Brain (organoid and tissue), 16 donors: ENCODE measurements at places on chromosomes 7 and 10. TPM values are rescaled to one million over a fixed set of nuclear protein-coding genes. Genes with fewer than 3 reads are reported as not detected.

MSS51 gene
- not detected for polyA plus RNA-seq

AGMO gene
- 0.42 TPM for polyA plus RNA-seq

CELF2 gene
- 19.5 TPM for polyA plus RNA-seq

AOC1 gene
- not detected for polyA plus RNA-seq

GALNT17 gene
- polyA plus RNA-seq: 19.2 TPM

CYP2C8 gene
- not detected for polyA plus RNA-seq
